ENCODE measurements at places on chromosomes 4 and X.

GRCh38 chrX:107549504-107549903 is 78.8 kb upstream of the PRPS1 start:
- no peak for DNase-seq

GRCh38 chr4:36716874-36717273 is 435.5 kb downstream of the DTHD1 start:
- no peak for DNase-seq

DNA sequence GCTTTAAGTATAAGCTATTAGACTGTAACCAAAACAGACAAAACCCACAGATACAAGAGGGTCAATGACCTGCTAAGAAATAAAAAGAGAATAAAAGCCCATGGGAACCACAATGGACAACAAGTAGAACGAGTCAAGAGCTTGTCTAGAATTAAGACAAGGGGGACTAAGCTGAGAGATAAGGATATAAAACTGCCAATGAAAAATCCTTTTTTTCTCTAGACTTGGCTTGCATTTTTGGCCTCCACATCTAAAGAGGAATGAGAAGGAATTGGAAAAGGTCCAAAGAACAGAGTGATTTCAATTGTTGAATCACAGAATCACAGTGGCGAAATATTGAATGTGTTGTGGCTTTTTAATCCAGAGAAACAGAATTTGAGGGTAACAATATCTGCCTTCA is 135.7 kb downstream of the QDPR start:
- no peak for DNase-seq

GRCh38 chr4:72118017-72118416 is 86.2 kb downstream of the NPFFR2 start:
- DNase-seq: no peak

DNA sequence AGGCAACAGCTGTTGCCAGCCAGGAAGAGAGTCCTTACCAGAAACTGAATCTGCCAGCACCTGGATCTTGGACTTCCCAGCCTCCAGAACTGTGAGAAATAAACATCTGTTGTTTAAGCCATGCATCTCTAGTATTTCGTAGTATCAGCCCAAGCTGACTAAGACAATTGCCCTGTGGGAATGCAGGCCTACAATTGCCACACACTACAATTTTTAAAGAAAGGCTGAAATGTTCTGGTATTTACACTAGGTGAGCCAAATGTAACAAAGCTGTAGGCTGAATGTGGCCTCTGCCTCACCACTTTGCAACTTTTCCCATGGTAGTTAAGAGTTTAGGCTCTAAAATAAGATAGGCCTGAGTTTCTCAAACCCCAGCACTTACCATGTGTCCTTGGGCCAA is 59.1 kb downstream of the SPATA18 start:
- DNase-seq: no peak

GRCh38 chrX:133232331-133232730 is 14.2 kb upstream of the TFDP3 start:
- DNase-seq: no peak

DNA sequence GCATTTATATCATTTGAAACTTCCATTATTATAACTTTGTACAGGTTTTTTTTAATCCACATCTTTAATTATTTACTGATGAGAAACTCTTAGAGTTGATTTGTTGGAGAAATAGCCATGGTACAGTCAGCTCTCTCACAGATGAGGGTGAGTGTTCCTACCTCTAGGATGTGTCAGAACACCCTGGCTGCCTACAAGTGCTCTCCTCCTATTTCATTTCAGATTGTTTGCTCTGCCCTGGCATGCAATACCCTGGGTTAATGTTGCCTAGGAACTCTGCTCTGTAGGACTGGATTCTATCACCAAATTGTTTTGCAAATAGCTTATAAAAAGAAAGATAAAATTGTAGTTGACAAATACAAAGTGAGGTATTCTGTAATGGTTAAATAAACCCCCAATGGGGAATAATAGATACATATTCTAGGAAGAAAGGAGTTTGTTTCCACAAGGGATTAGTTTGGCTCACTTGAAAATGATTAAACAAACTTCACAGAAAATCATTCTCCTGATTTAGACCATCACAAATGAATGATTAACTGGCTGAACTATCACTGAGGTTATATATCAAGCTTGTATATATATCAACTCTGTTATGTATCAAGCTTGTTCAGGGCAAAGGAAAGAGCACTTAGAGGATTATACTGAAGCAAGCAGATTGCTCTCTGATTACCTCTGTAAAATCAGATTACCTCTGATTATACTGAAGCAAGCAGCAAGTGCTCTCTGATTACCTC is 150.0 kb downstream of the PDE5A start:
- DNase-seq: no peak

- no peak for DNase-seq
Measured at GRCh38 chrX:9638871-9639270, 126.8 kb downstream of the GPR143 start.

GRCh38 chr4:121655320-121656268 is 41.2 kb downstream of the ANXA5 start:
- DNase-seq: no peak

DNA sequence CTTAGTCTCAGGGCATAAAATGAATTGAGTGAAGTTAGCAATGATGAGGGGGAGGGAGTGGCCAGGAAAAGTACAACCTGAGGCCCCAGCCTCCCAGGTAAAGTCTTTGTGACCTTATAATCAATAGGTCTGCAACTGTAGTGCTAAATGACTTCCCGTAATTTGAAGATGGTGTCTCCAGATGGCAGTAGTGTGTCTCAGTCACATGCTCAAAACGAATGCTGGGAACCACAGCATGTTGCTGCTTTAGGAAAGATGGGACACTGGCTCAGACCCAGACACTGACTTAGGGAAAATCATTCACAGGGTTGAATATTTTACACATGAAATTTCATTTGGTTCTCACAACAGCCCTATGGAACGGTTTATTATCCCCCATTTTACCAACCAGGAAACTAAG is 10.3 kb downstream of the SRPX2 start:
- DNase-seq: no peak

DNA sequence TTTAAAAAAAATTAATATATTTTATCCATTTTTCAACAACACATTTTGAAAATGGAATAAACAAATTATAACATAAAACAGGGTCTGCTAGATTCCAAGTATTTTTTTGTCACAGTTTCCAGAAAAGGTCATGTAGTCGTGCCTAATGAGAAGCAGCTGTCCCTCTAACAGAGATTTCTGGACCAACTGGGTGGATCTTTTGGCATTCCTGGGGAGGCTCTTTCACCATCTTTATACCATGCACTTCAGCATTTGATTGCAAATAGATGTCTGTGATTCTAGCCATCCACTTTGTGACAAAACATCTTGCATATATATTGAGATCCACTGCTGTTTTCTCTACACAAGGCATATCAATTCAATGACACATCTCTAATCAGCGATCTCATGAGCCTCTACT is 210.7 kb upstream of the LDB2 start:
- no peak for DNase-seq

GRCh38 chr4:824461-825062 is 1.4 kb downstream of the CPLX1 start:
- DNase-seq: no peak

DNA sequence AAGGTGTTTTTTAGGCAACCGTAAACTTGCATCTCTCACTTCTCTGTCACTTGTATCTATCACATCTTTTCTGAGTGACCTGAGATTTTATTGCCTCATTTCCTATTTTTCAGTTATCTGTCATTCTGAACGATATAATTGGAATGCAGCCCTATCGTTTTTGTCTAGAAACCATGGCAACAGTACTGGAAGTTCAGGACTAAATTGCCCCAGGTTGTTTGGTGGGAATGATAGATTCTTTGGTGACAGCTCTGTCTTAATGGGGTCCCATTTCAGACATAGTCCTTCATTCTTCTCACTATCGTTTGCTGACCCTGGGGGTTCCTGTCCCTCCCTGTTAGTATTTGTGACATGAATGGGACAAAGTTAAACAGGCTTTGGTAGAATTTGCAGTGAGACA is 267.7 kb upstream of the GALNT7 start:
- no peak for DNase-seq

DNA sequence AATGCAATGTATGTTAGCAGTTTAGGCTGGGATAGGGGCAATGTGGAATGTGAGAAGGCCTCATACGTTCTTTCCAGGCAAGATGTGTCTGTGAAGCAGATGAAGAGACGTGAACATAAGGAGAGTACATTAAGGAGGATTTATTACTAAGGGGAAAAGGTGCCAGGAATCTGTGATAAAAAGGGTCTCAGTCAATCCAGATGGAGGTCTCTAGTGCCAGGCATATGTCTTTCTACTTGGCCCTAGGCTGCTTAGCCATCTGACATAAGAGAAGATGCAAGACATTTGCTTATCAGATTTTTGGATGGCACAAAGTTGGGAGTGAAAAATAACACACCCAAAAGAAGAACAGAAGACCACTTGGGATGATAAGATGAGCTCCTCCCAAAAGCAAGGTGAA is 93.0 kb upstream of the PRKG2 start:
- no peak for DNase-seq

DNA sequence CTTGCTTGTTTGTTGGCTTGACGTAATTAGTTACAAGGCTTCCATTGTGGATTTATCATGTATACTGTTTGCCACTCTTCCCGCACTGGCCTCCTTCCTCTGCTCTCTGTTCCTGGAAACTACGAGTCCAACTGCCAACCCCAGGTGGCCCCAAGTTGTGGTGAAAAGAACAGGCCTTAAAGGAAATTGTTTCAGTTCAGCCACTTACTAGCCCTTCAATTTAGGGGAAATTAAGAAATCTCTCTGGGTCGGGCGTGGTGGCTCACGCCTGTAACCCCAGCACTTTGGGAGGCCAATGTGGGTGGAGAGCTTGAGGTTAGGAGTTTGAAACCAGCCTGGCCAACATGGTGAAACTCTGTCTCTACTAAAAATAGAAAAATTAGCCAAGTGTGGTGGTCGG is 28.0 kb downstream of the RBM47 start:
- no peak for DNase-seq

DNA sequence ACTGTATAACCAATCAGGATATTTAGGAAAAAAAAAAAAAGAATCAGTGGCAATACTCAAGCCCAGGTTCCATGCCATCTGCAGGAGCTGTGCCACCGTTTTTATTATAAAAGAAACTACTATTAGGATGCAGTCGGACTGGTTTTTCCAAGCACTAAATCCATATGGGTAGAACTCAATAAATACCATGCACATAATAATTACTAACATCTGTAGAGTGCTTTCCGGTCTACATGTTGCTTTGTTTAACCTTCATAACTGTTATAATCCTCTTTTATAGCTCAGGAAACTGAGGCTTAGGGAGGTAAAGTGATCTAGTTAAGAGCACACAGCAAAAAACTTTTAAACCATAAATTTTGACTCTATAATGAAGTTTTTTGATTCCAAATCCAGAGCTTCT is 24.0 kb downstream of the ARSJ start:
- no peak for DNase-seq

DNA sequence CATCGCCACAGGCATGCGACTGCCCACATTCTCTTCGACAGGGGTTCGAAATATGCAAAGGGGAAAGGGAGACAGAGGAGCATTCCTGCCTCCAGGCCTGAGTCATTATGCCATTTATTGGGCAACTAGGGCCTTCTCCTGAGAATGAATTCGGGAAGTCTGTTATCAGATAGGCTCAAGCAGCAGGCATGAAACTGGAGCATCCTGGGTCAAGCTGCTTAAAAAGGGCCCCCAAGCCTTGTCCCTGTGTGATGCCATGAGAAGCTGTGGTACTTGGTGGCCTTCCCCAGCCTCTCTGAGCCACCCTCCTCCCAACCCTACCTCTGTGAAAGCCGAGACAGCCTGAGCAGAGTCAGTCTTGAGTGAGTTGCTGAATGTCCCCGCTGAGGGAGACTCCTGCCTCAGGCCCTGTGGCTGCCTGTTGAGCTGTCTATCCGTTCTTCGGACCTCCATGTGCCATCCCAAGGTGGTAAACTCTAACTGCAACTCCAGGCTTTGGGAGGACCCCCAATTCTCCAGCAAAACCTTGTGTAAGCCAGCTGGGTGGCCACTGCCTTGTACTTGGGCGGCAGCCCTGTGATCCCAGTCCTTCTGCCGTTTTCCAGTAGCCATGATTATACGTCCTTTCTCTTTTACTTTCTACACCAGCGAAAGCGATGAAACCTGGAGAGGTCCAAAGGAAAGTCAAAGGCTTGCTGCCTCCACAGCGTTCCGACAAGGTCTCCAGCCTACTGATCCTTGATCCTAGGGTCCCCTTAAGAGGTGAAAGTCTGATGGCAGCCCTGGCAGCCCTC is 37.7 kb downstream of the NBDY start:
- no peak for DNase-seq

GRCh38 chr4:162229670-162230069 is 65.9 kb upstream of the FSTL5 start:
- no peak for DNase-seq

GRCh38 chr4:123093236-123093635 is 170.8 kb upstream of the NUDT6 start:
- DNase-seq: no peak

- no peak for DNase-seq
Measured at GRCh38 chr4:184384056-184384809, 90.1 kb downstream of the IRF2 start.

GRCh38 chr4:31106419-31106818 is 386.2 kb downstream of the PCDH7 start:
- DNase-seq: no peak

DNA sequence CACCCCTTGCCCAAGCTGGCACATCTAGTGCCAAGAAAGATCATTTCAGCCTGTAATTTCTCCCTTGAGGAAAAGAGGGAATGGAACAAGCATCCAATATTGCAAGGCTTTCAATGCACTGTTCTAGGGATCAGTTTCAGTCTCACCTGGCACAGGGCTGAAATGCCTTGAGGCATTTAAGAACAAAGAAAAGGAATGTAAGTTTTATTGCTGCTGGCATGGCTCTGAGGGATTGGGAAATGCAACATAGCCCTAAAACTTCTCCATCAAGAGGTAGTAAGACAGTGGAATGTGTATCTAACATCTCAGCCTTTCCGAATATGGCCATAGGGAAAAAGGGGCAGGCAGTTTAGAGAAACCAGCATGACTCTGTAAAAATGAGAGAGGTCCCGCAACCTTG is 732.6 kb upstream of the LCORL start:
- no peak for DNase-seq

DNA sequence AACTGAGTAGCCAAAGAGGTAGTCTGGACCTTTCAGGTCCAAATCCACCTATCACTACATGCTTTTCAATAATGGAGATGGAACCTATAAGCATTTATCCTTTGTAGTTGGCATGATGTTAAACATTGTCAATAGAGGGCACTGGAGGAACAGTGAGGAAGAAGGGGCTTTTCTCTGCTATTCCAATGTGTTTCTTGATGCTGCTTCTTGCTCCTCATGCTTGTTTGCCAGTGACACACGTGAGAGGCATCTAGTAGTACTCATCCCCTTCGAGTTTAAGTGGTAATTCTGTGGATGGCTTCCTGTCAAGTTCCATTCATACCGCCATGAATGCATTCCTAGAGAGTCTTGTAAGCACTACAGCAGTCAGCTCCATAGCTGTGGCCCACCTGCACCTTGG is 84.0 kb downstream of the NAA11 start:
- DNase-seq: no peak

DNA sequence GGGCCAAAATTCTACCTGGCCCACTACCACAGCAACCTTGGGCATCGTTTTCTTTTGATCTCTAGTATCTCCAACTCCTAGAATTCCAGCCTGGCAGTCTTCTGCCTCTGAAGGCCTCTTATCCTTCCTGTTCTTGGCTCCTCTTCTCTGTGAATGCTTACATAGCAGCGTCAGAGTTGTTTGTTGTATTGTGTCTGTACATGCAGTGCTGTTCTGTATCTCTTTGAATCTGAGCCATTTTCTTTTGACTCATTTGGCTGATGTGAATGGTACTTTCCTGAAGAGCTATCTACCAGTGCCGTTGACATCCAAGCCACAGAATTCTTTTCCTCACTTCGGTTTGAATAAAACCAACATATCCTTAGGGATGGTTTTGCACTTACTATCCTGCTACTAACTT is 79.2 kb downstream of the TMEM164 start:
- no peak for DNase-seq

GRCh38 chr4:37615059-37615719 is 71.0 kb downstream of the RELL1 start:
- no peak for DNase-seq

All from activated effector memory CD4-positive, alpha-beta T cell treated with Interleukin-2 at 50 U/mL for 16 hours (primary cell).